NCI-H1930 (cell line): ENCODE measurements at places on chromosomes 11 and 22.

GRCh38 chr22:26753125-26753862 is 95.9 kb downstream of the MIAT start:
- DNase-seq: no peak

- no peak for DNase-seq
These were observed 598.6 kb downstream of the BUD13 start for GRCh38 chr11:116173941-116174911.

DNA sequence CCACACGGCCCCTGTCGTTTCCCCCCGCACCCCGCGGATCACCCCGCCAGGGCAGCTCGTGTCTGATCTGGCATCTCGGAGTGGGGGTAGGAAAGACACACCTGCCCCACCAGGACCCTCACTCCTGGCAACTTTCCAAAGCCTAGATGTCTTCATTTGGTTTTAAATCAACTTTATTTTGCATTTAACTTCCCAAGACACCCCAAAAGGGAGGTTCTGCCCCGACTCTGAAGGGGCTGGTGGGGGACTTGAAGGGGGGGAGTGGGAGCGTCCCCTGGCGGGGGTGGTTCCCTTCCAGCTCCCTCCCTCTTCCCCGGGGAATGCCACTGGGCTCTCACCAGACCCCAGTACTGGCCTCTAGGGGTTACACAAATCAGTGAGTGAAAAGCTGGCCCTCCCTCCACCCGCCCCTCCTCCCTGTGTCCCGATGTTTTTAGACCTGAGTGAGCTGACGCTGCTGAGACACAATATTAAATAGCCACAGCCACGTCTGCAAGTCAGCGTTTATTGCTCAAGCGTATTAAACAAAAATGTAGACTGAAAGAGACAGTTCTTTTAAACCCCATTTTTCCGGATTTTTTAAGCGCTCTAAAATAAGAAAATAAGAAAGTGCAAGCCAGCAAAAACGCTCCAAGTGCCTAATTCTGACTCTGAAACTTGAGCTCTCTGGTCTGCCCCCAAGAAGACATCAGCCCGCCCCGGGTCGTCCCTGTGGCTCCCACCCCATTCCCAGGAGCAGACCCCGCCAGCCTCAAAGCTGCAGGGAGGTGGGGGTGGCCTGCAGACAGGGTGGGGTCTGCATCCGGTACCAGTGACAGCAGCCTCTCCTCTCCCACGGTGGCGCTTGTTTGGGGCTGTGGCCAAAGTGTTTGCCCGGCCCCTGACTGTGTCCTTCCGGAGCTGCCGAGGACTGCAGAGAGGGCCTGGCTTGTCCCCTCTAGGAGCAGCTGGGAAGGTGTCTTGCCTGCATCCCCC is 1.1 kb upstream of the TTLL8 start:
- no peak for DNase-seq

GRCh38 chr11:21307874-21308273 is 638.5 kb downstream of the NELL1 start:
- no peak for DNase-seq

DNA sequence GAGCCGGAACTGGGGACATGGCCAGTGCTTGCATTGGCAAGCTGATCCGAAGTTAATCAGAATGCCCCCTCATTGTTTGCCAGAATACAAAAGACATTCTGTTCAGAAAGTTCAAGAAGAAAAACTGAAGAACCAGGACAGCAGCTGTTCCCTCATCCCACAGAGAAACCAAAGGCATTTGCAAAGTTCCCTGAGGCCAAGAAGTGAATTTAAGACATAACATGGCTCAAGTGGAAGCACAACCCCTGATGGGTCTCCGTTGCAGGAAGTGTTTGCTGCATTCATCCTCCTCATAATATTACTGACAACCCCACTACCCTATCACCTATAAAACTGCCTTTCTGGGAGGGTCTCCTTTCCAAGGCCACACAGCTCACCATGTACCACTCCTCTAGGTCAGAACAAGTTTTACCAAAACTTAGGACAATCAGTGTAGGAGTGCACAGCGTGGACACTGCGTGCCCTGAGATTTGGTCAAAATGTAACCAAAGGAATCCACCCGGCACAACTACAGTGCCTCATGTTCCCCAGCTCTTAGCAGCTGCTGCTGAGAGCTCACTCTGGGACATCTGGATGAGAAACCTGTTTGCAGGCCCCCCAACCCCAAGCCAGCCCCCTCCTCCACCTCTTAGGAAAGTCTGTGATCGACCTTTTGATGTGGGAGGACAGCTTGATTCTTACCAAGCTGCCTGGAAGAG is 101.6 kb upstream of the AKIP1 start:
- no peak for DNase-seq

DNA sequence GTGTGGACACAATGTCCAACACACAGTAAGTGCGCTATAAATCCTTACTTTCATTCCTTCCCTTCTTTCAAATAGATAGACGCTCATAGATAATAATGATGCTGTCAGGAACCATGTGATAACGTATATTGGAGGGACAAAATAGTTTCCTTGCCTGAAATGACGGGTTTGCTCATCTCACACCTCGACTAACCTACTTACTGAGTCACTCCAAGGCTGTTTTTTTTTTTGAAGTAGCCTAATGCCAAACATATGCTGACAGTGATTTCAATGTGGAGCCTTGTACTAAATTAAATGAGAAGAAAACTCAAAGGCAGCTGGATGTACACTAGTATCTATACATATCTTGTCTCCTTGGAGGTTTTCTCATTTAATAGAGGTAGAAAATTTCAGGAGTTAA is 400.5 kb downstream of the NELL1 start:
- DNase-seq: no peak

GRCh38 chr11:115606498-115607220 is 102.4 kb upstream of the CADM1 start:
- no peak for DNase-seq

GRCh38 chr22:38882972-38883622 is 11.1 kb upstream of the CBX6 start:
- no peak for DNase-seq
